SHP77 treated with DMSO at 0.1 percent for 48 hours (cell line): ENCODE measurements at places on chromosomes 7 and 10.

DNA sequence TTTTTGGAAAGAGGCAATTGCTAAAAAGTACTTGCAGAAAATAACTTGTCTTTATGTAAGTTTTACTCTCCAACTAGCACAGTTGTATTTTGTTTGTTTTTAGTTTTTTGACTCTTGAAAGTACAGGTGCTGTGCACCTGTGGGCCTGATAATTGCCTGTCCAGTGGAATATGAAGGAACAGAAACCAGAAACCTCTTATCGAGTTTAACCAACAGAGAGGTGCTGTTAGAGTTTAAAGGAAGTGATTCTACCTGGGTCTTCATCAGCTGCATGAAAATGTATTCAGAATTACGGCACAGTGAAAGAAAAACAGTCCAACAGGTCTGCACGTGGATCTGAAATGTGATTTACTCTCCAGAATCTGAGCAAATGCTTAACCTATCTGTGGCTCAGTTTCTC, 326.6 kb upstream of the POM121L12 start:
- no peak for DNase-seq

DNA sequence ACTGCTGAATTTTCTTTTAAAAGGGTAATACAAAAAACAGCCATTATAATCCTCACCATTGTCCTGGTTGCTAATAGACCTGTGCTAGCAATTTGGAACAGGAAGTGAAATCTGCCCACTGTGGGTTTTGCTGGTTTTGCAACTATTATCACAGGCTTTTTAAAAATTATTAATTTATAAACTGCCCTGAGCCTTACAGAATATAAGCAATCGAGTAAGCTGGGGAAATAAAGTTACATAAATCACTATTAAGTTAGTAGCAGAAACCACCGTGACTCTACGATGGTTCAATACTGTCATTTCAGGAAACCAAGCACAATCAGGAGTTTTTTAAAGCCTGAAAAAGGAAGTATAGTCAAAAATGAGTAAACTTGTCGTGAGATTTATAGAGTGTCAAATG, 62.3 kb downstream of the TMEM26 start:
- no peak for DNase-seq

- DNase-seq = no peak
These were observed 73.6 kb downstream of the CCSER2 start for GRCh38 chr10:84401854-84402611.

DNA sequence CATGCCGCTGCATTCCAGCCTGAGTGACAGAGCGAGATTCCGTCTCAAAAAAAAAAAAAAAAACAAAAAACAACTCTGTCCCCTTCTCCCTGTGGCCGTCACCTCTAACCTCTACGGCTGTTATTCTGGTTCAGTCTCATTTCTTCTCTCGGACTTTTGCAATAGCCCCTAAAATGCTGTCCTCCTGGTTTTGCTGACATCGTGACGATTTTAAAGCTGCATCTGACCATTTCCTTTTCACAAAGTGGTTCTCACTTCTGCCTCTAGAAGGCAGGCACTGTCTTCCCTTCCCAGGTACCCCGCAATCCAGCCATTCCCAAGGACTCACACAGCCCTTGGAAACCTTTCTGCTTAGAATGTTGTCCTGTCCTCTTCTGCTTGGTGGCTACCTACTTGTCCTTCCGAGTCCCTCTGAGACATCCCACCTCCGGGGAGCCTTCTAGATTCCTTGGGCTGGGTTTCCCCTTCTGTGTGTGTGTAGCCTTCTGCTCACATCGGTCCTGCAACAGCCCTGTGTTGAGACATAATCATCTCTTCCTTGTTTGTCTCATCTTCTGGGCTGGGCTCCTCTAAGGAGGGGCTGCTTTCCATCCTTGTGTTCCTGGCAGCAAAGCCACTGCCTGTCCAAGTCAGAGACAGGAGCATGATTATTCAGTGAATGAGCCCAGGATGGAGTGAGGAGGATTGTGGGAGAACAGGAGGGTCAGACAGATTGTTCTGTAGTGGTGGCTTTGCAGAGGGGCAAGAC, 83.1 kb downstream of the GRK5 start:
- DNase-seq = no peak

- DNase-seq = no peak
These were observed 473.1 kb downstream of the NXPH1 start for GRCh38 chr7:8906396-8907075.

DNA sequence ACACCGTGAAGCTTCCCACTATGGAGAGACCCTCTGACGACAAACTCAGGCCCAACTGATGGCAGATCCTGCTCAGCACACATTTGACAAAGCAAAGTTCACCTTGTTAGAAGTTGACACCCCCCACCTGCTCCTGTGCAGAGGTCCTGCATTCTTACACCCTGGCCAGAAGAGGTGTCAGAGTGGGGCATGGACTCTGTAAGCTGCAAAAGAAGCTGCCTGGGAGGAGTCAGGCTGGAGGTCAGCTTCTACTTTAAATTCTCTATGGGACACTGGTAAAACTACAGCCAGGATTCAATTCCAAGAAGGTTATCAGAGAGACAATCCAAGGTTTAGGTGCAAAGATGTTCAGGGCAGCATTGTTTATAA, 20.0 kb upstream of the TNS3 start:
- DNase-seq = no peak

- DNase-seq = no peak
These were observed 4.6 kb downstream of the CRYGN start for GRCh38 chr7:151435103-151435916.

DNA sequence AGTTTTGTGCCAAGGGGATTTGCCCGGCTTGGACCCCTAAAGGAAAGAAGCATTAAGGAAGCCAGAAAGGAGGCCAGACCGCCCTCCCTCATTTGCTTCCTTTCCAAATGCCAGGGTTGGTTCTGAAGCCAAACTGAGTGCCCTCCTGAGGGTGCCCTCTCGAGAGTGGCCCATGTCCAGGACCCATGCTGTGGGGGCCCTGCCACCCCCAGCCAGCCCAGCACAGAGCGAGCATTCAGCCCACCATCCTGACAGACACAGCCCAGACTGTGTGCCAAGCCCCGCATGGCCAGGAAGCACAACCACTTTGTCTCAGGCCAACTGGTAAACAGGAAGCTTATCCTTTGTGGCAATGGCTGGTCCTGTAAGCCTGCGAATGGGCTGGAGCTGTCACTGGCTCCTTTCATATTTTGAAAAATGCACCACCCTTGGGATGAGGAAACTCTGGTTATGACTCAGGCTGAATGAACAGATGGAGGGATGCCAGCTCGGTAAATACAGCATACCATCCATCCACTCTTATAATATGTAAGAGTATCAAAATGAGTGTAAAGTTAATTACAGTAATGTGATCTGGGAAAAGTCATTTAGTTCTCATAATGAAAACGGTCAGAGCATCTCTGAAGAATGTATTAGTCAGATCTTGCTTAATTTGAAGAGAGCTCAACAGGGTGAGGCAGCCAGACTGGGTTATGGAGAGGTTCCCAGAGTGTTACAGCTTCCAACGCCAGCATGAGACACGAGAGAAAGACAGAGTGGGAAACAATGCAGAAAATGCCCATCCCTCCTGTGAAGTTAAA, 65.0 kb downstream of the STK17A start:
- peak; percentile 85 for DNase-seq

- no peak for DNase-seq
These were observed 236.4 kb downstream of the DNAJB6 start for GRCh38 chr7:157573244-157573643.

- DNase-seq = no peak
These were observed 160.4 kb upstream of the AGR3 start for GRCh38 chr7:17042211-17042610.
